ENCODE measurements at places on chromosomes 1 and 21. TPM values are rescaled to one million over a fixed set of nuclear protein-coding genes. Genes with fewer than 3 reads are reported as not detected.

PCP4 gene
- total RNA-seq: 2.0 TPM

AGT gene
- 12.5 TPM for total RNA-seq

DNA sequence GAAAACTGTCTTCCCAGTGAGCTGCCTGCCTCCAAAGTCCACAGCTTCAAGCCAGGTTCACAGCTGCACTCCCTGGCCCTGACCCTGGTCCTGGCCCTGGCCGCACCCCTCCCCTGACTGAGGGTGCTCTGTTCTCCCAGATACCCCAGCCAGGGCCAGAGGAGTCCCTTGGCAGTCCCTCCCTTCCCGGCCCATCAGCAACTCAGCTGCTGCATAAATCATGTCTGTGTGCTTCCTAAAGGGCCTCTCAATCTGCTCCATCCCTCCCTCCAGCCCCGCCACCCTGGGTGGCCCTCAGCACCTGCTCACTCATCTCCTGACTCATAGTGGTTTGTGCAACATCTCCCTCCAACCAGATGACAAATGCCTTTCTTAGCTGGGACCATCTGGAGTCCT, 24.8 kb upstream of the C1orf174 start:
- no peak for DNase-seq

- DNase-seq: no peak
Measured at GRCh38 chr1:76833151-76833550, 34.1 kb upstream of the ST6GALNAC5 start.

- DNase-seq: no peak
Measured at GRCh38 chr1:39409055-39409816, 82.2 kb upstream of the BMP8A start.

Measured in progenitor cell of endocrine pancreas (in vitro differentiated cells).